ENCODE measurements at places on chromosomes 7 and 10. TPM values are rescaled to one million over a fixed set of nuclear protein-coding genes. Genes with fewer than 3 reads are reported as not detected.

- no peak for DNase-seq
- no peak overlapping the region for H3K27ac ChIP-seq
- no peak overlapping the region for H3K4me3 ChIP-seq
- H3K27me3 ChIP-seq, result no peaks in the 10 kb centered on the region
- no peaks in the 10 kb centered on the region for H3K4me1 ChIP-seq
Observed at GRCh38 chr10:14296065-14296709, 34.5 kb downstream of the FRMD4A start.

DNA sequence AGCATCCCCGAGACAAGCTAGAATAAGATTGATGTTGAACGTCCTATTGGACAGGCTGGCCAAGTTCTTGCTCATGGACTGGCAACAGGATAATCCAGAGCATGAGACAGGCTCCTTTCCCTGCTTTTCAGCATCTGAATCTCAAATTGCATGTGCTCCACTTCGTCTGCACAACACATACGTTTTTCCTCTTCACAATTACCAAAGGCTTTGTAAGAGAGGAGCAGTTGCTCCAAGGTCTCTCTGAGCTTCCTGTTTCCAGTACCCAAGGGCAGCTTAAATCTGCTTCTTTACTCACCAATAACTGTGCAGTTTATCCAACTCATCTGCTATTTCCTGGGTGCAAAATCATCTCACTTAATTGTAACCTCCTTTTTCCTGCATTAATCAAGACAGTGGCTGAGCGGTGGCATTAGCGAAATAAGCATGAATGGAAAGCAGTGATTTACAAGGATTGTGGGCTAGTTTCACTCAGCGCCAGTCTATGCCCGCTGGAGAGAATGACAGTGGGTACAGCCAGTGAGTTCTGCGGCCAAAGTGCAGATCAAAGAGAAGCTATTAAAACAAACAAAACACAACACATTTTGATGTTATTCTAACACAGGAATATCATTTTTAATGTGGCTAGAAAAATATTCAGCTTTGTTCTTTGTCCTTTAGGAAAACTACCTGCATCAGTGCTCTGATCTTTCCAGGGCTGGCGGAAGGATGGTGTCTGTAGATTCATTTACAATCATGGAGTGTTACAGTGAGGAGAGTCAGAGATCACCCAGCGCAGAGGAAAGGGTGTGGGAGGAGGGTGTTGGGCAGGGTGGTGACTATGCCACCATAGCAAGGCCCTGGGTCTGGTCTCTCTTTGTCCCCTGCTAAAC lies 79.8 kb downstream of the CHN2 start:
- H3K4me1 ChIP-seq, result no peaks in the 10 kb centered on the region
- no peak for DNase-seq
- no peaks in the 10 kb centered on the region for H3K36me3 ChIP-seq
- no peak overlapping the region for H3K27ac ChIP-seq
- no peaks in the 10 kb centered on the region for H3K27me3 ChIP-seq
- no peak overlapping the region for H3K4me3 ChIP-seq

DNA sequence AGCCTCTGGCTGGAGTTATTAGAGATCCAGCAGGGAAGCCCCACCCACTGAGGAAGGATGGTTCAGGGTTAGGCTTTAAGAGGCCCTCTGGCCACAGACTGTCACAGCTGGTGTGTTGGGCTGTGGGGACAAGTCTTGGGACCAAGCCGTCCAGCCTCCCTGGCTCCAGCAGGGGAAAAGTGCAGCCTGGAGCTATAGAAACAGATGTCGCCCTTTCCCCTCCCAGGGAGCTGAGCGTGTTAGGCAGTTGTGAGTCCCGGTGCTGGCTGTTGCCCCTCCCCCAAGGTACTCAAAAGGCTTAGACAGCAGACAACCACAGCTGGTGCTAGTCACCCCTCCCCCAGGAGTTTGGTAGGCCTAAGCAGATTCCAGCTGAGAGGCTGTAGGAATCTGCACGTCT lies 143.4 kb downstream of the TMEM168 start:
- DNase-seq, result no peak
- H3K36me3 ChIP-seq, result no peaks in the 10 kb centered on the region
- no peak overlapping the region for H3K4me3 ChIP-seq
- H3K27me3 ChIP-seq, result no peaks in the 10 kb centered on the region

DNA sequence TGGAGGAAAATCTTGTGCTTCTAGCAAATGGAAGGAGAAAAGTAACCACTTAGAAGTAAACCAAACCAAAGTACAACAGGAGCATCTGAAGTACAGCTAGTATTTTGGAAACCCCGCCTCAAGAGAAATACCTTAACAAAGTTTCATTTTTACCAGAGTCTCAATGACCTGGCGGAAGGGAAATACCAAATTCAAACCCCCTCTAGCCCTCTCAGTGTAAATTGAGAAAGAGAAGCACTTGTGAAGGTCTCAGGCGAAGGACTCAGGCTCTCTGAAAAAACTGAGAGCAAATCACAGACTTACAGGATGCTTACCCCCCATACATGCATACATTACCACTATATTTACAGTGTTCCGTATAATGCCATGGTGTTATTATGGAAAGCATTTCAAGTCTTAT lies 70.1 kb downstream of the ZPBP start:
- no peaks in the 10 kb centered on the region for H3K36me3 ChIP-seq
- H3K27me3 ChIP-seq, result no peaks in the 10 kb centered on the region
- H3K27ac ChIP-seq, result no peak overlapping the region
- H3K4me3 ChIP-seq, result no peak overlapping the region
- no peaks in the 10 kb centered on the region for H3K4me1 ChIP-seq

DNA sequence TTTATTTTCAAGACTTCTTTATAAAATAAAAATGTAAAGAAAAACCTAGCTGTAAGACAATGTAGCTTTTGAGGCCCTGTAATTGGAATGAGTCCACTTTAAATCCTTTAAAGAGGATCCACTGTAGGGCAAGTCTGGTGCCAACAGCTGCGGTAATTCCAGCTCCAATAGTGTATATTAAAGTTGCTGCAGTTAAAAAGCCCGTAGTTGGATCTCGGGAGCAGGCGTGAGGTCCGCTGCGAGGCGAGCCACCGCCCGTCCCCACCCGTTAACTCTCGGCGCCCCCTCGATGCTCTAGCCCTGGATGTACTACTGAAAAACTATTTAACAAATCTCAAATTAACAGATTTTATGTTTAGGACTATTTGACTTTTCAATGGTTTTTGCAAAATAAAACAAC lies 414.7 kb upstream of the SEMA3C start:
- no peak overlapping the region for H3K4me3 ChIP-seq
- no peaks in the 10 kb centered on the region for H3K27me3 ChIP-seq
- H3K27ac ChIP-seq, result no peak overlapping the region
- no peak for DNase-seq
- no peaks in the 10 kb centered on the region for H3K4me1 ChIP-seq

GRCh38 chr7:25712500-25712899 lies 439.5 kb upstream of the NFE2L3 start:
- H3K27ac ChIP-seq, result no peak overlapping the region
- H3K36me3 ChIP-seq, result no peaks in the 10 kb centered on the region
- no peak overlapping the region for H3K4me3 ChIP-seq
- no peaks in the 10 kb centered on the region for H3K4me1 ChIP-seq
- no peaks in the 10 kb centered on the region for H3K27me3 ChIP-seq
- no peak for DNase-seq

DNA sequence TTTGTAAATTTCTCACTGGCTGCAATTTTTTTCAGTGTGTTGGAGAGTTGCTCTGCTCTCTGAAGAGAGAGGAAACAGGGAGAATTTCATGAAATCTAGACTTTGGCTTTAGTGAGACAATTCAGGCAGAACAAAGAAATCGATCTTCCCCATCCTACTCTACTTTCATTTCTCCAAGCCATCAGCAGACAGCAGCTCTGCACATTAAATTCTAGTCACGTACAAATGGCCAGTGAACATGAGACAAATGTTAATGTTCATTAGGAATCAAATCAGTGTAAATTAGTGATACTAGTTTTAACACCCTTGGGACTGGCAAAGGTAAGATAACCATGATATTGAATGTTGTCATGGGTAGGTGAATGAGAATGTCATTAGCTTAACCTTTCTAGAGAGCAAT lies 140.8 kb downstream of the ANLN start:
- H3K36me3 ChIP-seq, result no peaks in the 10 kb centered on the region
- no peaks in the 10 kb centered on the region for H3K4me1 ChIP-seq
- H3K27ac ChIP-seq, result no peak overlapping the region
- no peaks in the 10 kb centered on the region for H3K27me3 ChIP-seq
- DNase-seq, result no peak

DNA sequence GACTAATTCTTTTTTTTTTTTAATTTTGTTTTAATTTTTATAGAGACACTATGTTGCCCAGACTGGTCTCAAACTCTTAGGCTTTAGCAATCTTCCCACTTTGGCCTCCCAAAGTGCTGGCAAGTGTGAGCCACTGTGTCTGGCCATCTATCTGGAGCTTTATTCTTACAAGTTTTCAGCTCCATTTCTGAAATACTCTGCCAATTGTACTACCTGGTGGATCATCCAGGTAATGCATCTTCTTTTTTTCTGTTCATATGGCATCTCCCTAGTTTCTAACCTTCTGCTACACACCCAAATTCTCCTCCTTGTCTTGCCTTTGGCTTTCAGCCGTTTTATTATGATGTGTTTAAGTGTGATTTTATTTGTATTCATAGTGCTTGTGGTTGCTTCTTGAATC lies 40.2 kb downstream of the ZNF365 start:
- no peaks in the 10 kb centered on the region for H3K36me3 ChIP-seq
- no peak overlapping the region for H3K27ac ChIP-seq
- DNase-seq, result no peak
- no peaks in the 10 kb centered on the region for H3K4me1 ChIP-seq

GRCh38 chr7:56121440-56121839 lies 5.2 kb upstream of the NUPR2 start:
- H3K4me1 ChIP-seq, result no peaks in the 10 kb centered on the region
- no peak for DNase-seq
- no peaks in the 10 kb centered on the region for H3K36me3 ChIP-seq
- H3K4me3 ChIP-seq, result no peak overlapping the region

DNA sequence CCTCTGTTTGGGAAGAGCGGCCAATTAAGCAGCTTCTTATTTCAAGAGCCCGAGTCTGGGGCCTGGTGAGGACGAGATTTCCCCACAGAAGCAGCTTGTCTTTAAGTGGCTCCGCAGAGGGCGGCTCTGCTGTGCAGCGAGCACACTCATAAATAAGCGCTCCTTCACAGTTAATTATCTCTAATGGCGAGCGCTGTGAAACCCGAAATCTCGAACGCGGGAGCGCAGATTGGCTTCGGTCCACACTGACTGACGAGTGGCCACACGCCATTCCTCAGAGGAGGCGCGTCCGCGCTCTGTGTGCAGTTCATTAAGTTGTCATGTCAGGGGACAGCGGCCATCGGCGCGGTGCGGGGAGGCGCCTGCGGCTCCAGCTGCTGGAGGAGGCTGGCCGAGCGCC lies 560.9 kb downstream of the DNAJB6 start:
- H3K4me3 ChIP-seq, result no peak overlapping the region
- no peaks in the 10 kb centered on the region for H3K4me1 ChIP-seq

GRCh38 chr10:45256246-45256645 lies 59.2 kb downstream of the OR13A1 start:
- no peak overlapping the region for H3K27ac ChIP-seq
- DNase-seq, result no peak
- H3K4me1 ChIP-seq, result no peaks in the 10 kb centered on the region

- no peaks in the 10 kb centered on the region for H3K4me1 ChIP-seq
- H3K27me3 ChIP-seq, result no peaks in the 10 kb centered on the region
- H3K36me3 ChIP-seq, result no peaks in the 10 kb centered on the region
- H3K27ac ChIP-seq, result no peak overlapping the region
Observed at GRCh38 chr10:98915911-98916310, 319.7 kb downstream of the HPSE2 start.

DNA sequence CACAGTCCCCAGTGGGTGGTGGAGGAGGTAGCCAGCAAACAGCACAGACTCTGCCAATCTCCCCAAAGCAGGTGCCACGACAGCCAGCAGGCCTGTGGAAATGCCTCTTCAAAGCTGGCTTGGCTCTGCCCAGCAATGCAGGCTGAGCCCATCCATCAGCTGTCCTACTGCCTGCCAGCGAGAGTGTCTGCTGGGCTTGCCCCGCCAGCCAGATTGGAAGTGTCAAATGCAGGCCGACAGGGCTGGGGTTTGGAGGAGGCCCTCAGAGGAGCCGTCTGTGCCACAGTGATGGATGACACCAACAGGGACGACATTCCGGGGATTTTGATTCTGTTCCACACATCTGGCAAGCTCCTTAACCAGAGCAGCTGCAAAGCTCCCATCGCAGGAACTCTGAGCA lies 16.7 kb downstream of the HABP2 start:
- H3K4me1 ChIP-seq, result no peaks in the 10 kb centered on the region
- H3K4me3 ChIP-seq, result no peak overlapping the region
- H3K36me3 ChIP-seq, result no peaks in the 10 kb centered on the region
- H3K27me3 ChIP-seq, result no peaks in the 10 kb centered on the region
- no peak overlapping the region for H3K27ac ChIP-seq

DNA sequence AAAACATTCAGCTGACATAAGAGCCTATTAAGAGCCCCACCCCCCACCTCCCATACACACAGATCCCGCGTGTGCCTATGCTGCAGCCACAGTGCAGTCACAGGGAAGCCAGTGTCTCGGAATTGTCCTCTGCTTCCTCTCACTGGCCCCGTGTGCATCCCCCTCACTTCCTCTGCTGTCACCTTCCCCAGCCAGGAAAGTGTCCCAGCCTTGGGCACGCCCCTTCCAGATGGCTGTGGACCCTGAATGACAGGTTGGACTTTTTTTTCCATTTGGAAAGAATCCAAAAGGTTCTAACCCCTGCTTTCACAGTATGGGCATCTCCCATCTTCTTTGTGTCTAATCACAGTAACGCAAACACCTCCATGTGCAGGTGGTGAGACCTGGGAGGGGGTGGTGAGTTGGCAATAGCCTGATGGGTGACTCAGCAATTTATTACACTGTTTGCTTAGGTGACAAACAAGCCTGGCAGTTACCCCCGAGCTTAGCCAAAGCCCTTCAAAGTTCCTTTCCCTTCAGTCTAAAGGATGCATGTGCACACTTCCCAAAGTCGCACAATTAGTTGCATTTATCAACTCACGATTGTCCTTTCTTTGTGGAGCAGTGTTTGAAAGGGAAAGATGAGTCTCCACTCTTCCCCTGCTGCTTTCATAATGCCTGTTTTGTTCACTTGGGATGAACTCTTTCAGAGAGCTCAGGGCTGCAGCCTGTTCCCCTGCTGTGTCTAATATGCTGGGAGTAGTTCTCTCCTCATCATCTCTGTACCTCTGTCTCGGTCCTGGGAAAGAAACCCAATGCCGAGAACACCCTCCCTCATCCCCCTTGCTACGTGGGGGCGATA lies 67.5 kb upstream of the EFCAB10 start:
- H3K36me3 ChIP-seq, result no peaks in the 10 kb centered on the region
- H3K27ac ChIP-seq, result no peak overlapping the region
- DNase-seq, result no peak
- H3K4me3 ChIP-seq, result no peak overlapping the region

Gene CADPS2
- total RNA-seq, result 74.7 TPM

Gene NUPR2
- not detected for total RNA-seq

Gene OGDHL
- total RNA-seq, result 0.13 TPM

Gene LIPK
- not detected for total RNA-seq

Gene CUBN
- 2.0 TPM for total RNA-seq

Gene CLDN4
- 88.0 TPM for total RNA-seq

Gene LRRD1
- not detected for total RNA-seq

Gene VSTM4
- total RNA-seq, result 8.5 TPM

Gene SEMA3C
- 56.4 TPM for total RNA-seq

Gene PPP1R17
- not detected for total RNA-seq
